NCI-H2081 (cell line): ENCODE measurements at places on chromosomes 1 and 21.

GRCh38 chr21:41631564-41632461 lies 123.9 kb upstream of the TMPRSS2 start:
- DNase-seq, result no peak

GRCh38 chr21:37214952-37215351 lies 52.2 kb downstream of the VPS26C start:
- DNase-seq, result no peak

DNA sequence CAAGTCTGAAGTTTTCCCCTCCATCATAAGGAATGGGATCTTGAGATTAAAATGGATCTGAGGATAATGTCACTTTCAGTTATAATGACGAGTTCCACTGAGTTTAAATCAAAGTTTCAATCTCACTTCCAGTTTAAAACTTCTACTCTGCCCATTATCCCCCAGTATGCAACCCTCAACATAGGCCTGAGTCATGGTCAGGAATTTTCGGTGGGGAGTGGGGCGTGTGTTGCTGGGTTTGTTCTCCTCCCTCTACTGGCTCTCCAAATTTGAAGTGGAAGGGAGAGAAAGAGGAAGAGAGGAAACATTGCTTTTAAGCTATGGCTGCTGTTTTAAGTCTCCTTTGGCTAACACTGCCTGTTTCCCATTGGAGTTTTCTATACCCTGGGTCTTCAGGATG lies 152.9 kb downstream of the TM2D1 start:
- DNase-seq, result no peak

GRCh38 chr21:14483296-14483695 lies 62.8 kb downstream of the SAMSN1 start:
- no peak for DNase-seq

- DNase-seq, result no peak
Measured at GRCh38 chr1:16191309-16191708, 21.1 kb downstream of the ARHGEF19 start.

GRCh38 chr1:200794506-200795065 lies 55.9 kb downstream of the CAMSAP2 start:
- no peak for DNase-seq

GRCh38 chr1:234154320-234155251 lies 218.7 kb upstream of the COA6 start:
- peak; percentile 88 for DNase-seq

DNA sequence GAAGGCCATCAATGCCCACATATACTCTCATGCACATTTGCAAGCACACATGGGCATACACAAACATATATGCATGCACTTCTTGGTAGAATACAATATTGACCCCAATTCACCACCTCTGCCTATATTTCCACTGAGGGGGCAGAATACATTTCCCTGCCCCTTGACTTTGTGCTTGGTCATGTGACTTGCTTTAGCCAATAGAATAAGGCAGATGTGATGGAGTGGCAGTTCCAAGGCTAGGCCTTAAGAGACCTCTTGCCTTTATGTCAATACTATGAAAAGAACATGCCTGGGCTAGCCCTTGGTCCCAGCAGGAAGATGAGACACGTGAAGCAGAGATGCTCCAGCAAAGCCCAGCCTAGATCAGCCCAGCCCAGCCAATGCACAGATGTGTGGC lies 66.0 kb upstream of the GRIK3 start:
- no peak for DNase-seq

GRCh38 chr1:158121604-158122254 lies 59.0 kb upstream of the CD1D start:
- DNase-seq, result peak; percentile 15

GRCh38 chr1:32357614-32358013 lies 4.7 kb downstream of the FAM229A start:
- no peak for DNase-seq

GRCh38 chr1:166053395-166053794 lies 113.4 kb downstream of the FAM78B start:
- DNase-seq, result no peak

DNA sequence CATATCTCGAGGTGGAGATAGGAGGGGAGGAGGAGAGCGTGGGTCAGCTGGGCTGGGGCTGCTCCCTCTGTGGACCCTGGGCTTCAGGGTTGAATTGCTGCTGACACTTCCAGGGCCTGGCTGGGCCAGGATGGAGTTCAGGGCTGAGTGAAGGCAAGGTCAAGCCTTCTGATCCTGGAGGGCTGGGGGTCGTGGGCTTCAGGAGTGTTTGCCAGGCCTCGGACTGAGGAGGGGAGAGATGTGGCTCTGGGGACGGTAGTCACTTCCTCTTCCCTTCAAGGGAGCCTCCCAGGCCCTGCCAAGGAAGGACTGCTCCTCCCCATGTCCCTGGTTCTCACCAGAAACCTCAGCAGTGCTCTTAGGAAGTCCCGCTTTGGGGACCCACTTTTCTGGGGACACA lies 12.1 kb upstream of the FAM131C start:
- DNase-seq, result no peak

- no peak for DNase-seq
Measured at GRCh38 chr21:44255511-44255981, 6.2 kb downstream of the DNMT3L start.

DNA sequence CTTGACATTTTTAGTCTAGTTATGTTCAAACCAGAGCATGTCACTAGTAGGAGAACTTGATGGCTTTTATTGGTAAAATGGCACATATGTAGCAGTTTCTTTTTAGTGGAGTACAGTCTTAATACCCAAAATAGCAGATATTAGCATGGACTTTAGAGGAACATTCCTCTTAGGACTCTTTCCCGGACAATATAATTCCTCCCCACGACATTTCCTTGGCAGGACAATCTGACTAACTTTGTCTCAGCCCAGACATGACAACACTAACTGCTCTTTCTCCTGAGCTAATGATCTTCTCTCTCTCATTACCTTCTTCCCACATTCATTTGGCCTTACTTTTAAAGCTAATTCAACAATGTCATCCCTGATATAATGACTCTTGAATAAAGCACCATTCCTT lies 62.5 kb downstream of the ADAMTS1 start:
- no peak for DNase-seq

GRCh38 chr21:39006571-39007311 lies 176.5 kb downstream of the PSMG1 start:
- no peak for DNase-seq

DNA sequence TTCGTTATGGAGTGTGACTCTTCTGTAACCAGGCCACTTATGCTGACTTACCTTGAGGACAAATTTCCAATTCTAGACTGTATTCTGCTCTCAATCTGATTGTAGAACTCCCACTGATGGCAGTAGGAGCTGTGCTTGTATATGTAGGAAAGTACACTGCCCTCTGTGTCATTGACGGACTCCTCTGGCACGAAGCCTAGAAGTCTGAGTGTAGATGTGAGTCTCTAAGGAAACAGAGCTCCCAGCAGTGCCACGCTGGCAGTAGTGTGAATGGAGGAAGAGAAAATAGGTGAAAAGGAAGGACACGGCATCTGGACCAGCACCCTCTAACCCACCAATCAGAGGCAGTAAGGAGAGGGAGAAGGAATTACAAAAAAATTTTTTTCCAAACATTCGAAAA lies 130.4 kb upstream of the ADGRL2 start:
- DNase-seq, result peak; percentile 54

DNA sequence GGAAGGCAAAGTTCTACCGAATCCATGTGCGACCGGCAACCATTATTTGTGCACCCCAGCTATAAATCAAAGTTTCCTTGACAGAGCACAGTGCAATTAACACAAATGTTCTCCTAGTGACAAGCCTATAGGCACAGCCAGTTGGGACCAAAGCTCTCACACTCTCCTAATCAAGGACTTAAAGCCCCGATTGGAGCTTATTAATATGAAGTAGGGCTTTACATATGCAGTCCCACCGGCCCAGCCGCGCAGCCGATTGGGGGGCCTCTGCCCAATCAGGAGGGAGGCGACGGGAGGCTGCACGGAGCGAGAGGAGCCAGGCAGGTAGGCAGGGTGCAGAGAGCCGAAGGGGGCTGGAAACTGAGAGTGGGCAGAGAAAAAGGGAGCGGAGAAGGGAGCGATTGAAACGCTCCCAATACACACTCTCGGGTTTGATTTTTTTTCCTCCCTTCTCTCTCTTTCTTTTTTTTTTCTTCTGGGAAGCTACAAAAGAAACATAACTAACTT lies at the start of gene ESRRG:
Gene ESRRG, minus strand, starts transcription at position 156 of the 507 bp plus-strand sequence. Its CDS starts 130 bp downstream, at position 26.
- DNase-seq, result peak; percentile 97

DNA sequence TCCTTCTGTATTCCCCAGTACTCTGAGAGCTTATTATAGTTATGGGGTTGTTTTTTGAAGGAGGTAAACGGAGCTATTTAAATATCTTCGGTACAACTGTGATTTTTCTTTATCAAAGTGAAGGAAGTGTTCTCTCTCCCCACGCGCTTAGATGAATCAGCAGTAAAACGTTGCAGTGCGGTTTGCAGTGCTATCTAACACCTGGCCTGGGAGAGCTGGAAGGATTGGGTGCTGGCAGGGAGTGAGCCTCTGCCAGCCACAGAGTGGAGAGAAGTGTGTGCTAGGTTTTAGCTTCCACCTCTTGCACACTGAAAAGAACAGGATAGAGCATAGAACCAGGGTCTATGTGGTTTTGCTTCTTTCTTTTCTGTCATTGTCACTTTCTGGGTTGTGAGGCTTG lies 165.9 kb downstream of the SDCCAG8 start:
- DNase-seq, result peak; percentile 92

- DNase-seq, result no peak
Measured at GRCh38 chr1:89880679-89881078, 59.8 kb downstream of the LRRC8D start.

GRCh38 chr1:50775740-50776139 lies 184.3 kb downstream of the FAF1 start:
- DNase-seq, result no peak

DNA sequence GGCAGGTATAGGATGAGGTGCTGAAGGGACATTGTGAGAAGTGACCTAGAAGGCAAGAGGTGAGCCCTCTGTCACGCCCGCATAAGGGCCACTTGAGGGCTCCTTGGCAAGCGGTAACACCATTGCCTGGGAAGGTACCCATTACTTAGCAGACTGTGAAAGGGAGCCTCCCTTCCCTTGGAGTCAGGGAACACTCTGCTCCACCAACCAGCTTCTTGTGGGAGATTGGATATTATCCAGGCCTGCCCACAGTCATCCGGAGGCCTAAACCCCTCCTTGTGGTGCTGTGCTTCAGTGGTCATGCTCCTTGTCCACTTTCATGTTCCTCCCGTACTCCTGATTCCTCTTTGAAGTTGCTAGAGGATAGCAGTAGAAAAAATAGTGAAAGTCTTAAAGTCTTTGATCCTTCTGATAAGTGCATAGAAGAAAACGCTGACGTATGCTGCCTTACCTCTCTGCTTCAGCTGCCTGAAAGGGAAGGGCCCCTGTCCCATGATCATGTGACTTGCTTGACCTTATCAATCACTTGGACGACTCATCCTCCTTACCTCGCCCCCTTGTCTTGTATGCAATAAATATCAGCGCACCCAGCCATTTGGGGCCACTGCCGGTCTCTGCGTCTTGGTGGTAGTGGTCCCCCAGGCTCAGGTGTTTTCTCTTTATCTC lies 16.0 kb downstream of the RBBP4 start:
- DNase-seq, result no peak

GRCh38 chr1:187696073-187696472 lies 867.3 kb downstream of the PLA2G4A start:
- DNase-seq, result peak; percentile 76

DNA sequence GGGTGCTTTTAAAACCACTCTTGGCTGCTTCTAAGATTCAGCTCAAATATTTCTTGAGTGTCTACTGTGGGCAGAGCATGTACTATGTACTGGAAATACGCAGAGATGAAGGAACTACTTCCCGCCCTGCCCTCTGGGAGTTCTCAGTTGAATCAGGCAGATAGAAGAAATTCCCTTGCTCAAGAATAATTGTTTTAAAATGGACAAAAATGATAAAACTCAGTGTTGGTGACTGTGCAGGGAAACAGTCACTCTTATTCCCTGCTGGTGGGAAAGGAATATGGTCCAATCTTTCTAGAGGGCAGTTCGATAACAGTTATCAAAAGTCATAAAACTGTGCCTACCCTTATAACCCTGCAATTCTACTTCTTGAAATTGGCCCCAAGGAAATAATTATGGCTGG lies 16.9 kb upstream of the GRHL3 start:
- DNase-seq, result no peak

DNA sequence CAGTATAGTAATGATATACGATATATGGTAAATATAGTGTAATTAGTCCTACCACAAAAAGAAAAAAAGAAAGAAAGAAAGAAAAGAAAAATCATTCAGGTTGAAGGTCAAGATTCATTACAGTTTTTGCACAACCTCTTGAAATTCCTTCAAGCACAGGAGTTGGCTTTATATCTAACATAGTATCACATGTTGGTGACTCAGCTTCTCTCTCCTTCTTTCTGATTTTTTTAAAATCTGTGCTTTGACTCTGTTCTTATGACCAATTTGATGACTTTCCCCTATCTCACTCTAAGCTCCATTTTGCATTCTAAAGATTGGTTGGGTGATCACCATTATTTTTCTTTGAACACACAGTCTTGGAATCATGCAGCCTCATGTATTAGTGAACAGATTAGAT lies 148.2 kb upstream of the COL11A1 start:
- DNase-seq, result no peak

DNA sequence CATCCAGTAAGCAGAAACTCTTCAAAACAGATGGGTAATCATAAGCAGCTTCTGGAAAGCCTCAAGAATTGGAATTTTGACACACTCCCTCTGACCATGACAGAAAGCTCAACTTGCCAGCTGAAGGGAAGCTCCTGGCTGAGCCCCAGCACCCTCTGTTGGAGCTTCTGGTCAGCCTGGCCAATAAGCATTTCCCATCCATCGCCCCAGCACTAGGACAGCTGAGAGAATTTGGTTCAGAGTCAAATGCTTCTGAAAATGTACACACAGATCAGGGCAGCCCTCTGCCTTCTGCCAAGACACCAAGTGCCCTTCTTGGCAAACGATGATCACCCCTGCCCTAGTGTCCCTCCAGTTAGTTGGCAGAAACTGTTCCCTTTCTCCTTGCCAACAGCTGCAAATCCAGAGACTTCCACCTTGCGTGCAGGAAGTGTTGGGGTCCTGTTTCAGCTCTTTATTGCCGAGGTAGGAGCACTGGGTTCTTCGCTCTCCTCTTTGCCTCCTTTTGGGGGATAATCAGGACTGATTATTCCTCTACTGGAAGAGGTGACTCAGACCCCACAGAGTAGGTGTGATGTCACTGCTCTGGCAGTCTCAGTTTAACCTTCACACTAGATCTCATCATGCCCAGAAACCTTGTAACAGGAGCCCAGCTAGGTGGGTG lies 11.9 kb downstream of the PIGV start:
- no peak for DNase-seq

DNA sequence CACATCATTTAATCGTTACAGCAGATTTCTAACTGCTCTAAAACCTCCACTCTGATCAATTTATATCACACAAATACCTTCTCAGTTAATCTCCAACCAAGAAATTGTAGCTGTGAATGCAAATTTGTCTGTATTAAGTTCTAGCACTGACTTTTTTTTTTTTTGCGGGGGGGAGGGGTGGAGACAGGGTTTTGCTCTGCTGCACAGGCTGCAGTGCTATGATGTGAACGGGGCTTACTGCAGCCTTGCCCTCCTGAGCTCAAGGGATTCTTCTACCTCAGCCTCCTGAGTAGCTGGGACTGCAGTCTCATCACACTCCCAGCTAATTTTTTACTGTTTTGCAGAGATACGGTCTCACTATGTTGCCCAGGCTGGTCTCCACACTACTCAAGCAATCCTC lies 163.6 kb downstream of the RERE start:
- no peak for DNase-seq
